ENCODE measurements at places on chromosomes 16 and 17.

GRCh38 chr17:34579979-34580684, 750 bp downstream of the TMEM132E start:
- DNase-seq: peak; percentile 59

GRCh38 chr16:78105517-78105916, 6.1 kb downstream of the WWOX start:
- DNase-seq: no peak

DNA sequence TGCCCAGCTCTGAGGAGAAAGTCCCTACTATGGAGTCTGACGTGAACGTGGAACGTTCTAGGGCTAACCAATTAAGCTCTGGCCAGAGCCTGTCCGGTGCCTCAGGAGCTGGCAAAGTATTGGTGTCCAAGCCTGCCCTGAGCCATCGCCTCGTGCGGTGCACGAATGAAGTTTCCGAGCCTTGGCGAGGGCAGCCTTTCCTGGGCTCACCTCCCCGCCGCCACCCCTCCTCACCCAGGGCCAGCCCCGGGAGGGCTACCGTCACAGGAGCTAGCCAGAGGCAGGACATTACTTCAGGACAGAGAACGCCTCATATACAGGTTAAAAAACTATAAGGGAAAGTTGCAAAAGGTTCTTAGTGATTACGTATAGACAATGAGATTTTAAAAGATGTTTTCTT, 23.6 kb upstream of the TRAP1 start:
- DNase-seq: no peak

DNA sequence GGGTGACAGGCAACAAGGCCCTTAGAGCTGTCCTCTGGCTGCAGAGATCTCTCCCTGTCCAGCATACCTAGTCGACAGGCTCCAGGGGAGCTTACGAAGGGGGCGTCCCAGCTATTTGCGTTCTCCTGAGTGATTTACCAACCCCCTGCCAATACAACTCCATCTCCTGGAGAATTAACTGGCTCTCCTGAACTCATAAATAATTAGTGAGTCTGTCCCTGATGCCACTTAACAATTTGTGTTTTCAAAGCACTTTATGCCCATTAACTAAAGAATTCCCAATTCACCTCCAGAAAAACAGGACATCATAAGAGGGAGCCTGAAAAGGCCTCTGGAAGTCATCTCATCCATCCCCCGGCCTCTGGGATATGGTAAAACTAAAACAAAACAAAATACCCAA, 26.7 kb downstream of the SDK2 start:
- no peak for DNase-seq

- DNase-seq: no peak
These were observed 20.4 kb upstream of the CIBAR2 start for GRCh38 chr16:85132456-85133289.

DNA sequence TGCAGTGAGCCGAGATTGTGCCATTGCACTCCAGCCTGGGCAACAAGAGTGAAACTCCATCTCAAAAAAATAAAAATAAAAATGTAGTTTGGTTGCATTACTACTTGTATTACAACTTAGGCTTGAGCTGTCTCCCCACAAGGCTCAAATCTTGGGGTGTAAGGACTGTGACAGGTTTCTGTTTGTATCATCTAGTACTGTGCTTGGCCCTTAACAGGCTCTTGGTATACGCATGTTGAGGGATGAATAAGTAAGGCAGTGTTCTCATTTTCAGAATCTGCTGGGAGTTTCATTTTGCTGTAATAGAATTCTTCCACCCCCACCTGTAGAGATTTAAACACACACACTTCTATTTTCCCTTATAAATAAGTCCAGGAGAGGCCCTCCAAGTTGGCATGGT, 289.4 kb upstream of the EEF2KMT start:
- no peak for DNase-seq

GRCh38 chr17:17503566-17504130, 7.5 kb upstream of the RASD1 start:
- no peak for DNase-seq

GRCh38 chr16:84738255-84739038, 38.6 kb downstream of the USP10 start:
- peak; percentile 81 for DNase-seq

GRCh38 chr17:11290814-11291213, 49.8 kb downstream of the SHISA6 start:
- DNase-seq: no peak

- DNase-seq: no peak
These were observed 3.9 kb downstream of the GCGR start for GRCh38 chr17:81807839-81808238.

DNA sequence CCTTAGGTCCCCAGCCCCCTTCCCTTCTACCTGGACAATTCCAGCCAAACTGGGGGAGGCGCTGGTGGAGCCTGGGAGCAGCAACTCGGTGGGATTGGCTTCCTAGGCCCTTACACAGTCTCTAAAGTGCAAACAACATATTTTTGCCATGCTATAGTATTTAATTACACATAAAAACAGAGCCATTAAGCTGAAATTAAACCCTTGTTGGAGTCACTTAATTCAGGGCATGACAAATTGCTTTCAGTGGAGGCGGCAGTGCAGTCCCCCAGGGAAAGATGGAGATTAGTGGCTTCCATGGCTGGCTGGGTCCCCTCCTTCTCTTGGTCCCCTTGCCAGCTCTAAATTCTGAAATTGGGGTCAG, 17.3 kb downstream of the IGFBP4 start:
- DNase-seq: no peak

GRCh38 chr16:61948414-61948813, 87.8 kb downstream of the CDH8 start:
- DNase-seq: no peak

GRCh38 chr16:72975809-72976437, 72.0 kb downstream of the ZFHX3 start:
- DNase-seq: no peak

GRCh38 chr16:10776280-10776679, 32.6 kb downstream of the NUBP1 start:
- DNase-seq: no peak

GRCh38 chr17:56047331-56047730, 105.9 kb upstream of the ANKFN1 start:
- no peak for DNase-seq

GRCh38 chr17:77298811-77299210, 158.0 kb downstream of the SEC14L1 start:
- no peak for DNase-seq

DNA sequence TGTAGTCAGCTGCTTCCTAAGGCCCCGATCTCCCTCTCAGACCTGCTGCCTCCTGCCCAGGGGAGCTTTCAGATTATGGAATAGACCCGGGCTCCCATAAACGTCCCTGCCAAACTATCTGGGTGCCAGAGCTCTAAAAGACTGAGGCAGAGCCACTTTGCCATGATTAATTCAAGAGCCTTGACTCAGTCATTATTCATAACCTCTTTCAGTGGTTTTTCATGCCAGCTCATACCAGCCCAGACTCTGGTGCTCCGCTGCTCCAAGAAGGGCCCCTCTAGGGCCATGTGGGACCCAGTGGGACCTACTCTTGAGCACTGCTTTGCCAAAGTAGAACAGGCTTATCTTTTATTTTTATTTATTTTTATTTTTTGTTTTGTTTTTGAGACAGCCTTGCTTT, 23.9 kb downstream of the DNAI2 start:
- DNase-seq: peak; percentile 75

- DNase-seq: no peak
These were observed 135.0 kb downstream of the COPRS start for GRCh38 chr17:31724026-31724425.

DNA sequence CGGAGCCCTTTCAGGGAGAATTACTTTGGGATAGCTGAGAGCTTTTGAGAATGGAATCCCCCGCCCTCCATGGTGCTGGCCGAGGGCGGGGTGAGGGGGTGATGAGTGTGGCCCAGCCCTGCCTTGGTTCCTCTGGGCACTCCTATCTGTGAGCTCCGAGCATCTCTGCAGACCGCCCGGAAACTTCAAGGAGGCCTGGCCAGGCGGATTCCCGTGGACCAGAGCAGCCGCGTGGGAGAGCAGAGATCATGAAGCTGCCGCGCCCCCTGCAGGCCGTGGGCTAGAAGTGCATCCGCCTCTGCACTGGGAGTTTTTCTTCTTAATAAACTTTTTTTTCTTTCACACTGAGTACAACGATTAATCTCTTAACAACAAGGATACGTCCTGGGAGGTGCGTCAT, 392.9 kb upstream of the EEF2KMT start:
- DNase-seq: peak; percentile 74

- no peak for DNase-seq
These were observed 15.9 kb downstream of the PEMT start for GRCh38 chr17:17575360-17576251.

DNA sequence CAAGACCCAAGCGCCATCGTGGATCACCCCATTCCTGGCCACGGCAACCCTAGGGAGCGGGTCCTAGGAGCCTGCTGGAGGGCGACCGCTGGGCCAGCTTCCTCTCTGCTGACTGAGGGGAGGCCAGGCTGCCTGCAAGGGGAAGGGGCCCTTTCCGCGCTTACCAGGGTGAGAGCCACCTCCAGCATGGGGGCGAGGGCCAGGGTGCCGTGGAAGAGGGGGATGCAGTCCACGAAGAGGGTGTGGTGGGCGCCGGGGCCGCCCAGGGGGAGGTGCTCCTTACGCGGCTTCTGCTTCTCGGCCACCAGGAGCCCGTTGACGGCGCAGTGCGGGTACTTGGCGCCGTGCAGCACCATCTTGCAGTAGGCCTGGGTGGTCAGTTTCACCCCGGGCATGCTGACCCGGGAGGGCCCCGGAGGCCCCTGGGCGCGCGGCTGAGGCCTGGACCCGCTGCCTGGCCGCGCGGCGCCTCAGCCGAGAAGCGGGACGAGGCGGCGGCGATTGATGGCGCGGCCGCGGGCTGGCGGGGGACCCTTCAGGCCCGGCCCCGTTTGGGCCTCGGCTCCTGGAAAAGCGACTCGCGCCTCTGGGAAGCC, 345 bp downstream of the EMC8 start:
- DNase-seq: peak; percentile 71

- DNase-seq: no peak
These were observed 10.5 kb downstream of the C17orf75 start for GRCh38 chr17:32331243-32332040.

- DNase-seq: no peak
These were observed 686 bp upstream of the MIEF2 start for GRCh38 chr17:18259621-18260331.

DNA sequence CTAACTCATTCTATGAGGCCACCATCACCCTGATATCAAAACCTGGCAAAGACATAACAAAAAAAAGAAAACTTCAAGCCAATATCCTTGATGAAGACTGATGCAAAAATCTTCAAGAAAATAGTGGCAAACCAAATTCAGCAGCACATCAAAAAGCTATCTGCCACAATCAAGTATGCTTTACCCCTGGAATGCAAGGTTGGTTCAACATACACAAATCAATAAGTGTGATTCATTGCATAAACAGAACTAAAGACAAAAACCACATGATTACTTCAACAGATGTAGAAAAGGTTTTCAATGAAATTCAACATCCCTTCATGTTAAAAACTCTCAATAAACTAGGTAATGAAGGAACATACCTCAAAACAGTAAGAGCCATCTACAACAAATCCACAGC, 48.4 kb downstream of the CMC2 start:
- DNase-seq: no peak

GRCh38 chr17:75509528-75510258, 5.6 kb downstream of the CASKIN2 start:
- no peak for DNase-seq

GRCh38 chr17:57926723-57927047, 28.5 kb downstream of the CUEDC1 start:
- DNase-seq: no peak

DNA sequence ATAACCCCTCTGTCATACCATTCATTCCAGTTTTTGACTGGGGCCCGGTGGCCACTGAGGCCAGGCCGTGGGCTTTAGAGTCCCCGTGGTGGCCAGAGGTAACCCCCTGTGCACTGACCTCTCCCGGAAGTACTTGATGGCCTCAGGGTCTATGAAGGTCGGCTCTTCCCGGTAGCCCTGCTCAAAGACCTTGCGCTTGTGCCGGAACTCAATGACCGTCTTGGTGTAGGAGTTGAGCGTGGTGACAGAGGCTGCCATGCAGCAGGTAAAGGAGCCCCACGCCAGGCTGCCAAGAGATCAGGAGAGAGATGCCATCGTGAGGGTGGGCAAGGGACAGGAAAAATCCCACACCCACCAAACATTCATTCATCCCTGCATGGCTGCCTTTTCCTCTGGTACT, 234.8 kb downstream of the GSG1L start:
- no peak for DNase-seq

DNA sequence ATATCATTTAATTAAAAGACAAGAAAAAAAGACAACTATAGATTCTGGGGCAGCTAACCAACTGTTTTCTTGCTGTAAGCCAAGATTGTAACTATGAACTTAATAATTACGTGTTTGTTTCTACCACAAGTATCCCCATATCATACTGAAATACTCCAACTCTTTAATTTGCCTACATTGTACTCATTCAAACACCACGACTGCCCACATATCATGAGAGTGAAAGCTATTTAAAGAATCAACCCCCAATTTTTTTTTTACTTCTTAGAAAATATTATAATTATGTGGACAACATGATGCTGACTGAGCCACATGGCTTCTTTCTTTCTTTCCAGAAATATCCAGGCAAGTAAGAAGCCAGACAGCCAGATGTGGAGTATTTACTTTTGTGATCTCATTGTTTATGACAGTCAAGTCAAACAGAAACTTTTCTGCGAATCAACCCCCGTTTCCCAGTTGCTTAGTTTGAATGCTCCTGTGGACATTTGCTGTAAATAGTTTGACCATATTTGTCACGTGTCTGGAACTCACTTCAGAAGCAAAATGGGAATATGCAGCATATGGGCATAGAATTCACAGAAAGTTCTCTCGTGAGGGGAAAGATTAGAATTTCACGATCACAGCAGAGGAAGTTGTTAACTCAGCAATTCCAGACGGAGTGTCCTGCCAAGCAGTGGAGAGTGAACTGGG, 126.8 kb upstream of the PSMD7 start:
- no peak for DNase-seq

GRCh38 chr17:57357830-57358430, 101.6 kb downstream of the MSI2 start:
- DNase-seq: no peak

Measured in activated CD8-positive, alpha-beta memory T cell treated with anti-CD3 and anti-CD28 coated beads, Interleukin-2, amount 50 U/mL, for 48 hours (primary cell).